NCI-H69 (cell line): ENCODE measurements at places on chromosomes 5 and 9.

DNA sequence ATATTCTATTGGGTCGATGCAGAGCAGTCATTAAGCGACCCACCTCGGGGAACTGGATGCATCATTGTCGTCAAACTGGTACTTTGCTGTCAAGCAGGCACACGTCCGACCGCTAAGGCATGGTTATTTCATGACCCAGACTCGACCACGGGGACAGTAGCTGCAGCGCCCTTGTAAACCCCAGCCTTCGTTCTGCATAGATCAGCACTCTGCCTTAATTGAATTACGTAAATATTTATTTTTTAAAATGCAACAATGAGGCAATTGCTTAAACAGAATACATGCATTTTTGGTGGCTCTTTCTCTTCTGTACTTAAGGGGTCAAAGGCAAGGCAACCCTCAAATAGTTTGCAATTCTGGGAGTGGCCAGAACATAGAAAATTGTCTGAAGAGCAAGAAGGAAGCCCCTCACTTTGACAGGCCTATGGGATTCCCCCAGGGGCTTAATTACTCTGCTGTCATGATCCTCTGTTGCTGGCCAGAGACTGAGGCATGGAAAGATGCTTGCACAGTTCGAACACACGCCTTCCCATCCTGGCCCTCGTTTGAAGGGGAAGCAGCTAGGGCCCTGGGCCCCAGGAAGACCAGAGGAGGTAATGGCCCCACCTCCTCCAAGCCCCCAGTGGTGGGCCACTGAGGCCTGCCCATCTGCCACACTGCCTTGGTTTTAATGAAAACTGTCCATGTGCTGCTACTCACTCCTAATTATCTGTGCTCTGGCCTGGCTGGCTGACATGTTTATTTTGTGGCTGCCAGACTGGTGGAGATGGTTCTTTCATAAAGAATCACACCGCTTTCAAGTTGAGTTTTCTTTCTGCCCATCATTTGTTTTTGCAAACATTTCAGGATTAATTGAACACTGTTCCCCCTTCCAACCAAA lies 169.7 kb upstream of the MAST4 start:
- peak; percentile 49 for DNase-seq

GRCh38 chr9:91101611-91102168 lies 260.0 kb downstream of the AUH start:
- DNase-seq: no peak

- peak; percentile 82 for DNase-seq
These were observed 148.1 kb upstream of the MPDZ start for GRCh38 chr9:13427587-13427986.

DNA sequence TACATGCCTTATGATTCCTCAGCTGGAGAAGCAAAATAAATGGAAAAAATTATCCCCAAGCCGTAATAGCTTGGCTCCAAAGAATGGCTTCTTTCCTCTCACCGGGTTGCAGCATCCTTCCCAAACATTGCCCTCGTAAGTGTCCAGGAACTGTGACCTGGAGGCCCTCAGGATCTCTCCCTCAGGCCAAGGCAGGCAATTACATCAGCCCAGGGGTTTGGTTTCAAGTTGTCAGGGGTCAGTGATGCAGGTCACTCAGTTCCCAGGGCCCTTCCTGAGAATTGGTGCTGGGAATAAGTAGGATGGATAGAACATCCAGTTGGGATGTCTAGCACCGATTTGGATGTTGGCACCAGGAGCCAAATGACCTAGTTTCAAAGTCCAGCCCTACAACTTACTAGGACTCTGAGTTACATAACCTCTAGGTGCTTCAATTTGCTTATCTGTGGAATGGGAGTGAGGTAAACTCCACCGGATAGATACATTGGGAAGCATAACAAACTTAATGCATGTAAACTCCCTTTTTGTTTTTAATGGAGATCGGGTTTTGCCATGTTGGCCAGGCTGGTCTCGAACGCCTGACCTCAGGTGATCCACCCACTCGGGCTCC lies 133.5 kb upstream of the DAP start:
- DNase-seq: peak; percentile 12

DNA sequence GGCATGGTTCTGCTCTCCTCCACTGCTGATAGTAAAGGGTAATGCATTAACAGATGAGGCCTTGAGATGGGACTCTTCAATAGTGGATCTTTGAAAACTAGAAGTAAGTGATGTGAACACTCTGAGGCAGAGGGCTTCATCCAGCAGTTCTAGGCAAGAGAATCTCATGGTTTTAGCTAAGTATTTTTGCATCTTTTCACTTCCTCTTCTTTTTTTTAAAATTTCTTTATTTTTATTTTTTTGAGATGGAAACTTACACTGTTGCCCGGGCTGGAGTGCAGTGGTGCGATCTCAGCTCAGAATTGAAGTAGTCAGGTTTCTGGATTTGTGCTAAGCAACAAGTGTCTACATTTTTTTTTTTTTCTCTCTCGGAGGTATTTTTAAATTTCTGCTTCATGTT lies 101.9 kb downstream of the MTRR start:
- no peak for DNase-seq

DNA sequence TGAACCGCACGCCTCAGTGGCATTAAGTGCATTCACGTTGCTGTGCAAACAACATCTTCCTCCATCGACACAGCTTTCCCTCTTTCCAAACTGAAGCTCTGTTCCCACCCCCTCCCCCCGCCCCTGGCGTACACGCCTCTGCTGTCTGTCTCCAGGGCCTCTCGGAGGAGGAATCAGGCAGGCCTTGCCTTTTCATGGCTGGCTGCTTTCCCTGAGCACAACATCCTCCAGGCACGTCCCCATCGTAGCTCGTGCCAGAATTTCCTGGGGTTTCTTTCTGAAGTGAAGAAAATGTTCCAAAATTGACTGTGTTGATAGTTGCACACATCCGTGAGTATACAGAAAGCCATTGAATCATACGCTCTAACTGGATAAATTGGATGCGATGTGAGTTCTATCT lies 22.3 kb upstream of the TMEM250 start:
- DNase-seq: peak; percentile 56

- DNase-seq: peak; percentile 25
These were observed 50.2 kb upstream of the RIC1 start for GRCh38 chr9:5578698-5579085.

DNA sequence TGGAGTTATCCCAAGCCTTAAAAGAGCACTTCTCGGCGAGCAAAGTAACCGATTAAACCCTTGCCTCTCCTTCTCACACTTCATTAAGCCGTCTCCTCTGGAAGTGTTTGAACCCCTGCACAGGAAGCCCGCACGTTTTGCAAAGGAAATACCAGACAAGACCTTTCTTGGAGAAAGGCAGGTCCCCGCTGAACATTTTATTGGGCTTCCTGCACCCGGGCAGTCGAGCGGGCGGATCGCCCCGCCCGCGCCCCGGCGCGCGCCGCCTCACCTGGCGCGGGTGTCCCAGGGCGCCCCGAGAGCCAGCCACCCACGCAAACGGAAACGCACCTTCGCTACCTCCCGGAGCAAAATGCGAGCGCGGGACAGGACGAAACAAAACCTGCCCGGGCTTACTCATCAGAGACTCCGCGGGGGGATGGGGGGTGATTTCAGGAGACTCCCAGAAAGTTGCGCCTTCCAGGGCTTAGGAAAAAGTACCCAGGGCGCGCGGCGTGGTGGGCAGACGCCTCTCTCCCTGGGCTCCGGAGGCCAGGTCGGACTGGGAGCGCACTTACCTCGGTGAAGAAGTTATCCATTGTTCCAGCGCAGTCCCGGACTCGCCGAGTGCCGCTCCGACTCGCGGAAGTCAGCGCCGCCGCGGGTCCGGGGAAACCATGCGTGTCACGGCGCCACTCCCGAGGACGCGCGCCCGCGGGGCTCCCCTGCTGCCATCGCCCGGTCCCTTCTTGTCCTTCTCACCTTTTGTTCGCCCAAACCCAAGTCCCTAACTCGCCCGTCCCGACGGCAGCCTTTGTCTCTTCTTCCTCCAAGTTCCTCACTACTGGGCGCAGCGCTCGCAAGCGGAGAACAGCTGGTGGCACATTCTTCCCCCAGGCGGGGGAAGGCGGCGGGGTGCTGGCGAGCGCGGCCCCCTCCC lies 598 bp downstream of the MYO10 start:
- peak; percentile 79 for DNase-seq

GRCh38 chr9:75226403-75227139 lies 138.3 kb downstream of the OSTF1 start:
- DNase-seq: no peak

DNA sequence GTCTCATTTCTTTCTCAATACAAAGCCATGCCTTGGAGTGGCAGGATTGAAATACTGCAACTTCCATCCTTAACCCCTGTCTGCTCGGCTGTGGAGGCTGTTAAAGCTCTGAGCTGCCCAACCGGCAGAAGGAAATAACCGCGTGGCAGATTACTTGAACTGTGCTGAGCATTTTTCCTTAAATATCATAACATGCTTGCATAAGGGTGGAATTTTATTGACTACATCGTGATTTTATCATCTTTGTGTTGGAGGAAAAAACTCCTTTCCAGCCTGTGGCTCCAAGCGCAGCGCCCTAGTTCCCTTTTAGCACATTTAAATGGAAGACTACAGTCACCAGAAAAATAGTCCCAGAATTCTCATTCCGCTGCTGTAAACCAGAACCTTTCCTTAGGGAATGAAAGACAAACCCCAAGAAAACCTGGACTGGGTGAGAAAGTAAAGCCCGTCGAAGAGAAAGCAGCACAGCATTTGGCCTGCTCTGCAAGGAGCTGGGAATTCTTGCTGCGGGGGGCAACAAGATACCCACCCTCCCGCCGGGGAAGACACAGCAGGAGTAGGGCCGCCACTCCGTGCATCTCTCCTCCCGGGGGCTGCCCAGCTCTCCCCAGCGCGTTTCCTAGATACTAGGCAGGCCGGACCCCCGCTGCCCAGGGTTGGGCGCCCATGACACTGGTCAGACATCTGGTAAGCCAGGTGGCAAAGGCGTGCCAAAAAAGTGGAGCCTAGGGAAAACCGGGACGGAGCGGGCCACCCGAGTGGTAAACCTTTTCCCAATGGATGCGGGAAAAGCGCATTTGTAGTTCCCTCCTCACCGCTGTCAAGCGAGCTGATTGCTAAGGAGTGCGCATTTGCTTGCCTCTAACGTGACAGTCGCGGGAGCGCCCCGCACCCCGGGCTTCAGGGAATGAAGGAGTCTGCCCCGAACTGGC lies 1.3 kb downstream of the SHC3 start:
- peak; percentile 13 for DNase-seq

DNA sequence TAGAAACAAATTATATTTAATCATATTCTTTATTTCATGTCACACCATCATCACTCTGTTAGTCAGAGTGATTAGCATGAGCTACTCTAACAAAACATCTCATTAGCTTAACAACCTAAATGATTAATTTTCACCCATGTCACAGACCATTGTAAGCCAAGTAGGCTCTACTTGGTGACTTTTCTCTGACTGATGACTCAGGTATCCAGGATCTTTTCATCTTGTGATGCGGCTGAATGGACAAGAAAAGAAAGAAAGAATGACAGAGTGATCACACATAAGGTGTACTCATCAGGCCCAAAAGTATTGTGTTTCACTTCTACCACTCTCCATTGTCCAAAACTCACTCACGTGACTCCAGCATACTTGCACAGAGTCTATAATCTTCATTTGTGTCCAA lies 299.3 kb downstream of the ANXA1 start:
- DNase-seq: peak; percentile 14

GRCh38 chr5:7391215-7391614 lies 4.7 kb upstream of the ADCY2 start:
- DNase-seq: no peak

GRCh38 chr9:136219276-136219675 lies 14.3 kb upstream of the LHX3 start:
- no peak for DNase-seq

- DNase-seq: peak; percentile 93
These were observed 339.2 kb downstream of the ADAMTS6 start for GRCh38 chr5:65142511-65143011.

- DNase-seq: no peak
These were observed 585.3 kb upstream of the RORB start for GRCh38 chr9:73911804-73912203.

- no peak for DNase-seq
These were observed 11.1 kb downstream of the UBAP2 start for GRCh38 chr9:34037626-34038025.

DNA sequence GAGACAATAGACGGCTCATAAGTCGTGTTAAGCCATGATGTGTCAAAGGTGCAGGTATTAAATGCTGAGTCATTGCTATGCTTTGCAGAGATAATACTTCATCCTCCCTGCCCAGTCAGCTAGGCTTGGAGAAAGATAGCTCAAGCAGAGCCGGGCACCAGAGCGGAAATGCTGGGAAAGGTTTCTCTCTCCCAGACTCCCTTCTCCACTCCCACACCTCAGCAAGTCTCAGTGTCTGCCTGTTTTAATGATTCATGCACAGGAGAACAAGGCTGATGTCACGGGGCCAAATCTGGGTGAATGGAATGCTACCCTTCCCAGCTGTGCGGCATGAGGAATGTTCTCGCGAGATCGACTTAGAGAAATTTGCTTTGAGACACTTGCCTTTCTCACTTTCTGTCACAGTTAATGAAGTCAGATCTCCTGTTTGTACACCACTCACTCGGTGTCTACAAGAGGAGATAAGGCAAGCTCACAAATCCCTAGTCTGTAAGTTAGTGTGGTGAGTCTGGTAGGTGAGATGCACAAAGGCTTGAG lies 204.4 kb downstream of the EFNA5 start:
- DNase-seq: peak; percentile 53

DNA sequence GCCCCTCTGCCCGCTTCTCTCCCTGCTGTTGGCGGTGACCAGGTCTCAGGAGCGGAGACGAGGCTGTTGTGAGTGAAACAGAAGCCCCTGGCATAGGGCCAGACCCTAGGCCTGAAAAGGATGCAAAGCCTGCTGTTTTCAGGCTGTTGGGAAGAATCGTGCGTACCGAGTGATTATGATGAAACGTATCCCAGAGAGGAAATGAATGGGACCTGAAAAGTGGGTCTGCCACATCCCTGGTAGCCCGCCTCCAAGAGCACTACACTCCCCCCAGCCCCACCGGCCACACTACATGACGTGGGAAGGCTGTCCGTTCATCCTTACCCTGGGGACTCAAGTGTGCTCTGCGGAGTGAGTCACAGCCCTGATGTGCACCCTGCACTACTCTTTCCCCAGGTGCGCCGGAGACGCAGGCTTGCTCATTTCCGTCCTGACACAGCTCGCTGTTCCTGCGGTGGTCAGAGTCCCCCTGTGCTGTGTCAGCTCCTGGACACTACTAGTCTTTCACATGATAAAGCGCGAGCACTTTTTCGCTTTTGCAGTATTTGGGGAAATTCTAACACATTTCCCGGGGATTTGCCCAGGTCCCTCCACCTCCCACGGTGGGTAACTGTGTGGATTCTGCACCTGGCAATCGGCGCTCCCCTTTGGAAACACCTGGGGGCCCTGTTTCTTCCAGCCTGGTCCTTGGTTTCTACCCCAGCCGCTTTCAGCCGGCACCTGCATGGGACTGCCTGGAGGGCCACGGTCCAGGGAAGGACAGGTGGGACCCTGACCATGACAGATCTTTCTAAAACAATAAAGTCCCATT lies 91.5 kb downstream of the ANKRD33B start:
- DNase-seq: peak; percentile 82
